ENCODE measurements at places on chromosomes 13 and 19.

DNA sequence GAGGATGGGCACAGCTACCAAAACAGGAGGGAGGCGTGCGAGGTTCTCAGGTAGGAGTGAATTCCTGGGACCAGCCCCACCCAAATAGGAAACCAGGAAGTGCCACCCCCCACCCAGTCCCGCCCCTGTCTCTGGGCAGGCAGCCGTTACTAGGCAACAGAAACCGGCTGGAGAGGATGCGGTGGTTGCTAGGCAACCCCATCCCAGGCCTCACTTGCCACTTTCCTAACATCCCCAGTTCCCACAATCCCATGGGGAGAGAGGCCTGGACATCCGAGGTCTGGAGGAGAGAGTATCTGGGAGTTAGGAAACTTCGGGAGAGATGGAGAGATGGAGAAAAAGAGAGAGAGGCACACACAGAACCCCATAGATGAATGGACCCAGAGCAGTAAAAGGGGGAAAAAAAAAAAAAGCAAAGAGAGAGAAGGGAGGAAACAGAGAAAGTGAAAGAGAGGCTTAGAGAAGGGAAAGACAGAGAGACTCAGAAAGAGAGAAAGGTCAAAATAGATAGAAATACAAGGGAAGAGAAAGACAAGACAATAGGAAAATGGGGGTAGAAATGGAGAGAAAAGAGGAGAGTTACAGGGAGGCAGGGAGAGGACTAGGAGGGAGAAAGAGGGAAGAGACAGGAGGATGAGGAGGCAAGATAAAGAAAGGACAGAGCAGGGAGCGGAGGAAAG is 3.8 kb downstream of the GRIK5 start:
- DNase-seq: peak; percentile 81

DNA sequence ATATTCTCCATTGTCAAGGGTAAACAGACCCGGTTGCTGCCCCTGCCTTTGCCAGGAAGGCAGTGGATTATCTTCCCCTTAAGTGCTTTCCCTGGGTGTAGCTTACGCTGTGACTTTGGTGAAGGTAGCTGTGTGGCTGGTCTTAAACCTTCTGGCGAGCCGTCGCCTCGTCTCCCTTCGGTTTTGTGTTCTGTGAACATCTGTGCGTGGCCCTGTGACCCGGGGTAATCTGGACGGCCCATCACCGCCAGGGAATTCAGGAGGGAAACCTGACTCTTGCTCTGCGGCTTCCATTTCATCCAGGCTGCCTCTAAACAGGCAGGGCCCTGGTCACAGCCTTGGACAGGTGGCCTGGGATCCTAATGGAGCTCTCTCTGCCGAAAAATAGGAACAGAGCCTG is 78.7 kb downstream of the SHISA2 start:
- no peak for DNase-seq

DNA sequence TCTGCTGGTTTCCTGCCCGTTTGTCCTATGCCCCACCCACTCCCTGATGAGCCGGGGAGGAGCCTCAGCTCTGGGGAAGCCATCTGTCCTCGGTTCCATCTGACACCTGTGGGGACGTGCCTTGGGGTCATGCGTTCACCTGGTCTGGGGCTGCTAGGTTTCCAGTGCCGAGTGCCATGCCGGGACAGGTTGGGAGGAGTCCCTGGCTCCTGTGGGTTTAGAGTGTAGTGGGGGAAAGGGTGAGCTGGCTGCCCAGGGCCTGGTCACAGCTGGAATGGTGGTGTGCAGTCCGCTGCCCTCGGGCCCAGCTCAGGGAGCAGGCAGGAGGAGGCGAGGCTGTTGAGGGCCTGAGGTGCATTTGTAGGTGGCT is 2.5 kb downstream of the KDM4B start:
- DNase-seq: no peak

DNA sequence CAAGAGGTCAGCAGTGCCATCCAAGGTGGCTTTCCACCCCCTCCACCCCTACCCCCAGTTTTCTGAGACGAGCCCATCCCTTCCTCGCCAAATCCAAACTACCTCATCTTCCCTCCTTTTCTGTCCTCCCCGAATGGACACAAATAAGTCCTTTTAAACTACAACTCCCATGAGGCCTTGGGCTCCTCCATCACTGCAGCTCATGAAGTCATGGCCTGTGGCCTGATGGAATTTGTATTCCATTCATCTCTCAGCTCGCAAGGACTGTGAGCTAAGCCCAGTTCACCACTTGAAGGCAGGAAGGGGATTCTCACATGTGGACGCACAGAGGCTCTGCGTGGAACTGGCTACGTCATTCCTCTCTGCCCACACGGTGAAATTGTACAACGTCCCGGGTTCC is 12.5 kb downstream of the PTPRH start:
- DNase-seq: no peak

GRCh38 chr19:5456841-5457200 is 1.6 kb downstream of the ZNRF4 start:
- no peak for DNase-seq

DNA sequence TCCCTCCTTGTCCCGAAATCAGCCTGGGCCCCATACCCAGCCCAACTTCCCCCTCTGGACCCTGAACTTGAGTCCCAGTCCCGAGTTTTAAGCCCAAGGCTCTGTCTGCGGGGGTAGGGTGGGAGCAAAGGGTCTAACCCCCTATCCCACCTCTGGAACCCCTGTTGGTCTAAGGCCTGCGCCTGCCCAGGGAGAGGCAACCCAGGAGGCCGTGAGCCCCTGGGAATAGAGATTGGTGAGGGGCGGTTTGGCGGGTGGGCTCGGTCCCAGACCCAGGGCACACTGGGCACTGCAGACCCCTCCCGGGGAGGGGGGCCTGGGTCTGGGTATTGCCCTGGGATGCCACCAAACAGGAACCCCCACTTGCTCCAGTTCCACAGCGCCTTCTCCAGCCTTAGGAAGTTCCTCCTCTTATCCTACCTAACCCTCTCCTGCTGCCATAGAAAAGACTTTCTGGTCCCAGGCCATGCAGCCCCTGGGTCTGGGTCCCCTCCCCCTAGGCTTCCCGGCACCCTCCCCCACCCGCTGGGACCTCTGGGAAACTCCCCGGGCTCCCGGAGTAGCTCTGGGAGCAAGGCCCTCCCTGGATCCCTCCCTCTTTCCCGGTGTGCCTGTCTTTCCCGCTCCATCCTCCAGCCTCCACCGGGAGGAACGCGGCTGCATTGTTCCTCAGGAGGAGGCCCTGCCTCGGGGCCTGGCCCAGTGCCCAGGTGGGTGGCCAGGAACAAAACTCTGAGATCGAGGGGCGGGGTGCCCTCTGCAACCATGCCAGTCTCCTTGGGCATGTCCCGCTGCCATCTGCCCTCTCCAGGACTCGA is 33.6 kb upstream of the NANOS3 start:
- DNase-seq: peak; percentile 87

DNA sequence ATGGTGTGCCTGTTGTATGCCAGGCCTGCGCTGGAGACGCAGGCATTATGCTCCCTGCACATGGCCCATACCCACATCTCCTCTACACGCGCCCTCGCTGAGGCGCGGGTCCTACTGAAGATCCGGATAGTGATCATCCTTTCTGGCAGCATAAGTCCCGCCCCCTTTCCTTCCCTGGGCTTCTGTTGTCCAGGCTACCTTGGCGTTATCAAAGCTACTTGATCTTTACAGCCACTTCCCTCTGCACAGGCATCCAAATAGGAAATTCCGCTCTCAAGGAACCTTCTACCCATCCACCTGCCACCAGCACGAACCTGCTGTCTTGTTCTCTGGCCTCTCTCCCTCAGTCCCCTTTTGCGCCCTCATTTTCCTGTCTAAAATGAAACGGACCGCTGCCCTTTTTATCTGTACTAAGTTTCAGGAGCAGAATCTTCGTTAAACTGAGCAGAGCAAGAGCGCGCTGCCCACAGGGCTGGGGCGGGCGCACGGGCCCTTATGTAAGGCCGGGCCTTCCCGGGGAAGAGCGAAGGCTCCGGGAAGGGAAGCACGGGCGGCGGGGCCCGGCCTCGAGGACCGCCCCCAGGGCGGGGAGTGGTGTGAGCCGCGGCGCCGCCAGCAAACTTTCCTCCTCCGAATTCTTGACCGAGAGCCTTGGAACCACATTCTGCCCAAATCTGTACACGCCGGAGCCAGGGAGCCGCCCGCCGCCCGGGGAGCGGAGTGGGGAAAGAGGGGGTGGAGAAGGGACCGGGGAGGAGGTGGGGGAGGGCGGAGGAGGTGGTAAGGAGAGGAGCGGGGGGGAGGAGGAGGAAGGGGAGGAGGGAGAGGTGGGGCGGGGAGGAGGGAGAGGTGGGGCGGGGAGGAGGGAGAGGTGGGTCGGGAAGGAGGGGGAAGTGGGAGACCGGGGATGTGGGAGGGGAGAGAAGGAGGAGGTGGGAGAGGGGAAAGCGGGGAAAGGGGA is 920 bp upstream of the UBE2L5 start:
- DNase-seq: peak; percentile 64

GRCh38 chr13:113616281-113616906 is 31.8 kb downstream of the TFDP1 start:
- DNase-seq: peak; percentile 37

DNA sequence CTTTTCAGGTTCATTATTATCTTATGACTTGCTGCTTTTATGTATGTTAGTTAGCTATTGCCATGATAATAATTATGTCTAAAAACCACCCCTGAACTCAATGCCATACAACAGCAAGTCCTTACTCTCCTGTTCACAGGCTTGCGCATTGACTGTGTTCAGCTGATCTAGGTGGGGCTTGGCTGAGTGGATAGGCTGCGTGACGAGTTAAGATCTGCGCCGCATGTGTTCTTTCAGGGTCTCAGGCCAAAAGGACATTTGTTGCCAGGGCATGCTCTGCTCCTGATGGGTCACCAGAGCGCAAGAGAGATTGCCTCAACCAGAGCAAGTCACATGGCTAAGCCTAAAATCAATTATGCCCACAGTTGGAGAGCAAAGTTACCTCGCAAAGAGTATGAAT is 859 bp downstream of the ZNF568 start:
- peak; percentile 20 for DNase-seq

- DNase-seq: no peak
These were observed 16.2 kb downstream of the LAIR2 start for GRCh38 chr19:54518844-54519243.

DNA sequence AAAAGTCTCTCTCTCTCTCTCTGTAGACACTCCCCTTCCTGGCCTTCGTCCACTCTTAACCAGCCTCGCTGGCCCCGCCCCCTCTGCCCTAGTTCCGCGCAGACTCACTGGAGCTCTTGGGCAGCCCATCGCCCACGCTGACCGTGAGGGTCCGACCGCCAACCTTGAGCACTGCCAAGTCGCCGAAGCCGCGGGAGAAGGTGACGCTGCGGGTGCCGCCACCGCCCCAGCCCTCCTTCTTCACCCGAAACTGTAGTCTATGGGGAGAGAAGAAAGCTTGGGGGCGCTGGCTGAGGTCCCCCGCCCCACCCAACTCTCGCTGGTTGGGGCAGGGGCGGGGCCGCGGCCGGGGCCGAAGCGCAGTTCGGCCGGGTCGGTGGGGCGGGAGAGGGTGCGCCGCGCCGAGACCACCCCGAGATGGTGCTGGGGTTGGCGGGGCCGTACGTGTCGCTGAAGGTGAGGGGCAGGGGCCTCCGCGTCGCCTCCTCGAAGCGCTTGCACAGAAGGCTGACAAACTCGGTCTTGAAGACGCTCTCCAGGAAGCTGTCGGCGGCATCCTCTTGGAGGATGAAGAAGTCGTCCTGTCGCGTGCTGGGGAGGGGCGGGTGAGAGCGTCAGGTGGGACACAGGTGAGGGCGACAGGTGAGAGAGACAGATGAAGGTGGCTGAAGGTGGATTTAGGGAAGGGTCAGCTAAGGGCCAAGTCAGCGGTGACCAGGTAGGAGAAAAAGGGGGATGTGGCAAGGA is 12.6 kb upstream of the ZNF414 start:
- DNase-seq: peak; percentile 97

- DNase-seq: no peak
These were observed 38.6 kb upstream of the POP4 start for GRCh38 chr19:29567366-29567915.

GRCh38 chr19:40232949-40233810 is 6.7 kb upstream of the CCNP start:
- no peak for DNase-seq

GRCh38 chr13:22050951-22051563 is 380.2 kb downstream of the FGF9 start:
- no peak for DNase-seq

GRCh38 chr13:38537051-38537450 is 149.8 kb upstream of the FREM2 start:
- DNase-seq: no peak

DNA sequence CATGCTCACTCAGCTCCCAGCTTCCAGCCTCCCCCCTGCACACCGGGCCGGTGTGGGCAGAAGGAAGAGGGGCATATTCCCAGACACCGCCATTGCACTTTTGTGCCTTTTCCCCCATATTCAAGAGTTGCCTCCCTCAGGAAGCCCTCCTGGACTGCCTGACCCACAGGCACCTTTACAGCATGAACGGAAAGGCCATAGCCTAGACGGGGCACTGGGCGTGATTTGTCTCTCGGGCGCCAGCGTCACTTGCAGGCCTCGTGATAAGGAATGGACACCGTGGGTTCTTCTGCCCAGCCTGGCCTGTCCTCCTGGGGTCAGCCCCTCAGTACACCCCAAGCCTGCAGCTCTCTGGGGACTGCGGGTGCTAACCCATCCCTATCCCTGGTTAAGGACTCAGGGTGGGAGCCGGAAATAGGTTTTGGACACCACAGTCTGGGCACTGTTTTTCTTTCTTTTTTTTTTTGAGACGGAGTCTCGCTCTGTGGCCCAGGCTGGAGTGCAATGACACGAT is 933 bp upstream of the UQCR11 start:
- DNase-seq: no peak

DNA sequence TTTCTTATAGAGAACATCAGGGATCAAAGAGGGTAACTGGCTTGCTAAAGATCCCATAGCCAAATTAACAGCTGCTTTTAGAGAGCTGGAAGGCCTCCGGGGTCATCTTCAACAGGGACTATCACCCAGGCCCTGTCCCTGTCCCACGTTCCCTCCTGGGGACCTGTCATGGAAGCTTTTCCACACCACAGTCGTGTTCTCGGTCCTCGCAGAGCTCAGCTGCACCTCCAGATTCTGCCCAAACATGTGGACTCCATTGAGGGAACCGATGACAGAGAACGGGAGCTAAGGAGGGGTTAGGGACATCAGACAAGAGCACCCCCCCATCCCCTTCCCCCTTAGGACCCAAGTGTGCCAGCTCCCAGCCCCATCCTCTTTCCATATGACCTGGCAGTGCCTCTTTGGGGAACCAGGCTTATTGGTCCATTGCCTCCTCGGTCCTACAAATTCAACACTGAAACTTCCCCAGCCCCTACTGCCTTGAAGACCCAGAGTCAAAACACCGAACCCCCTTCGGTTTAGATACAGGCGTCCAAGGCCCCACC is 568 bp downstream of the FUZ start:
- no peak for DNase-seq

GRCh38 chr13:26485288-26485687 is 72.2 kb upstream of the WASF3 start:
- no peak for DNase-seq

DNA sequence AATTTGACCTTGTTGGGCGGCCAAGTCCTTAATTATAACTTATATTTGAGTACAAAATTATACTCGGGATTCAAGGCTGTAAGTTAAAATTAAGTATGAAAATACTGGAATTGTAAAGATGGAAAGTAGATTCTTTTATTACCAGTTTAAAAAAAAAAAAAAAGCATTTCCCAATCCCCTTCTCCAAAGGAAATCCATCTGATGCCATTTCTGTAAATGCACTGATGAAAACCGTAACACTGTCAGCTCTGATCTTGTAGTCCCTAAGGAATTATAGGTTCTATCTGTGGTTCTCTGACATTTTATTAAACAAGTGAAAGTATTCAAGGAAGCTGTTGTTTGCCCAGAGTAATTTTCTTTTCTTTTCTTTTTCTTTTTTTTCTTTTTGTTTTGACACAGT is 41.6 kb upstream of the HNRNPA1L2 start:
- no peak for DNase-seq

GRCh38 chr19:39566064-39566463 is 26.1 kb upstream of the EID2 start:
- DNase-seq: no peak

GRCh38 chr13:23707674-23708073 is 137.5 kb downstream of the TNFRSF19 start:
- no peak for DNase-seq
